ENCODE measurements at places on chromosomes 12 and 14.

DNA sequence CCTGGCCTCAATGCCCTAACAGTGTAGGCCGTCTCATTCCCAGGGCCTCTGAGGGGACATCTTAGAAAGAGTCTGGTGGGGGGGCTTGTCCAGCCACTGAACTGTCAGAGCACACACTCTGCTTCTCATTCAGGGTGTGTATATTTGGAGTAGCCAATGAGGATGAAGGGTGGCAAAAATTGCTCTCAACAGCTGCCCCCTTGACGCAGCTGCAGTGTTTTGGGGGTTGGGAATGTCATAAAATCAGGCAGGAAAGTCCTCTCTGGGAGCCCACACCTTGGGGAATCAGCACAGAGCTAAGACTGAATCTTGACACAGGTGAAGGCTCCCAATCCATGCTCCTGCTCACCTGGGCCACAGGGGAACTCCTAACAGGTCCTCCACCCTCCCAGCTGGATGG is 1.5 kb downstream of the RASAL1 start:
- no peak for DNase-seq

GRCh38 chr12:122949816-122950675 is 16.2 kb downstream of the ABCB9 start:
- DNase-seq: no peak

DNA sequence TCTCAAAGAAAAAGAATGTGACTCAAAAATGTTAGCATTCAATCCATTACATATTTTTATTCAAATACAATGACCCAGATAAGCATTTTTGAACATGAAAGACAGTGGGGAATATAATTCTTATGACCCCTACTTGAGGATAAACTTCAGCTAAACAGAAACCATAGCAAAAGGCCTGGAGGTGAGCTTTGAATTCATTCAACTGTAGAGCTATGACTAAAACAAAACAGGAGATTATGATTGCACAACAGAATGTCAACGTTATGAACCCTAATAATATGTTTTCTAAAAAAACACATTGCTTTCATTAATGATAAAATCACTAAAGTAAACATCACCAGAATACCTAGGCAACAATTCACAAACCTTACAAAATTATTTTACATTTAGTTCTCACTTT is 27.8 kb downstream of the EFCAB11 start:
- no peak for DNase-seq

GRCh38 chr14:105292826-105293711 is 7.7 kb downstream of the BRF1 start:
- DNase-seq: no peak

GRCh38 chr12:53231921-53232645 is at the start of gene RARG:
TSS of gene RARG (minus strand) at chr12:53232209. CDS start at chr12:53227545, 4,664 bp downstream.
- peak; percentile 54 for DNase-seq

DNA sequence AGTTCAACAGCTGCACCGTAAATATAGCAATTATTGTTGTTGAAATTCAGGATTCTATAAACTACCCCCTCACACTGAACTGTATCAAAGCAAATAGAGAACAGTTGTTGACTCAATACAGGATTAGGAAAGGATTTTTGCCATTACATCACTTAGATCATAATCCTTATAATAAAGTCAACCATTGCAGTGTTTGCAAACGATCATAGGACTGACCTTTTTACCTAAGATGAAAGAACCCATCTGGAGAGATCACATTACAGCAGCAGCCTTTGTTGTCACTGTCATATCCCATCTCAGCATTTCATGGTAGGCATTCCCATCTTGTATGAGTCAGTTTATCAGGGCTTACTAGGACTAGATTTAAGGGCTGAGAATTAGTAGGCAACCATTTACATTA is 96.1 kb downstream of the IPO8 start:
- DNase-seq: no peak

DNA sequence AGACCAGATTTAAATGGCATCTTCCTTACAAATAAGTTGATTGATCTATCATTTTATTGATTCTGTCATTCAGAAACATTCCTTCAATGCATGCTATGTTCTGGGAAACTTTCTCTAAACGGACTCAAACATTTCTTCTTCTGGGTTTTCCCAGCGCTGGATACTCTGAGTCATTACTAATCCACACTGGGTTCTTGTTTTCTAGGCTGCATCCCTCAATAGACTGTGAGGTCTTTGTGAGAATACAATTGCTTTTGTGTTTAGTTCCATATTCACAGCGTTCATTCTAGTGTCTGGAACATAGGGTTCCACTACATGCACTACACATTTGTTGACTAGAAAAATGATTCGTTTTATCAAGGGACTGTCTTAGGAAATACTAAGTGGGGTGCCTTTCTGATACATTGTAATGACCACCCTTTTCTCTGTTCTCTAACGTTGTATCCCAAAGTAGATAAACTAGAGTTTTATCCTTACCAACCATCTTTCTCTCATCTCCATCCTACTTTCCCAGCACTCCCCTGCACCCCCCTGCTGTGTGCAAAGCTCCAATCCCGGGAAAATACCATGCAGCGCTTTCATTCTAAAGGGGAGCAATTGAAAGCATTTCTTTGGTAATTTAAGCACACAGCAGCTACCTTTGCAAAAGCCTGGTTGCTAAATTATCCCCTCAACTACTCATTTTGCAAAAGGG is 878.7 kb downstream of the DIO2 start:
- no peak for DNase-seq

GRCh38 chr12:72330301-72330700 is 58.1 kb downstream of the TRHDE start:
- no peak for DNase-seq

- DNase-seq: no peak
Measured at GRCh38 chr14:31937730-31938346, 139.3 kb upstream of the ARHGAP5 start.

DNA sequence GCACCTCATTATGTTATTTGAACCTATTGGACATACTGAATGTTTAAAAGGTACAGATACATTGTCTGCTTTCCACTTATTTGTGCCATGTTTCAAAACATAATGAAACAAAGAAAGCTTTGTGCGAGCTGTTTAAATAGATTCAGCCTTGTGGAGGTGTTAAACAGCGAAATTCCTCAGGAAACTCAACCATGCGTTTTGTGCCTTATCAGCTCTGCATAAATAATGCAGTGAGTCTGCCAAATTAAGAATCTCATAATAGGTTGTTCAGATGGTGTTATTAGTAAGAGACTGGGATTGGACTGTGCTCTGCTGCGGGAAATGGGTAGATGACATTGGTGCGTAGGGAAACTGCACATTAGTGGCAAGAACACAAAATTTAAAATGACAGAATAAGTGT is 163.7 kb upstream of the CLEC14A start:
- no peak for DNase-seq

DNA sequence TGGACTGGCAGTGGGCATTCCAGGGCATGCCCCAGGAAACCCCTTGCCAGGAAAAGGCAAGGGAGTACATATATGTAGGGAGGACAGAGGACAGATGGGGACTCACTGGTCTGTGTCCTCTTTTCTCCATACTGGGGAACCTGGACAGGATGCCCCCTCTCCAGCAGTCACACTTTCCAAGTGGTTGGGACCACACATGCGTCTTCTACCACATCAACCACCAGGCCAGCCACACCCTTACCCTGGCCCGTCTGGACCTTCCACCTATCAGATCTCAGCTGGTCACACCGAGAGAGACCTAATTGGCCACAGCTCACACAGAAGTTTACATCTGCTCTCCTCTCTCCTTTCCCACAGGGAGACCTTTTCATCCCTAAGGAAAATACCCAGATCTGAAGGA is 8.3 kb downstream of the ANKRD33 start:
- no peak for DNase-seq

- DNase-seq: no peak
Measured at GRCh38 chr14:22569737-22570131, 19.3 kb downstream of the DAD1 start.

DNA sequence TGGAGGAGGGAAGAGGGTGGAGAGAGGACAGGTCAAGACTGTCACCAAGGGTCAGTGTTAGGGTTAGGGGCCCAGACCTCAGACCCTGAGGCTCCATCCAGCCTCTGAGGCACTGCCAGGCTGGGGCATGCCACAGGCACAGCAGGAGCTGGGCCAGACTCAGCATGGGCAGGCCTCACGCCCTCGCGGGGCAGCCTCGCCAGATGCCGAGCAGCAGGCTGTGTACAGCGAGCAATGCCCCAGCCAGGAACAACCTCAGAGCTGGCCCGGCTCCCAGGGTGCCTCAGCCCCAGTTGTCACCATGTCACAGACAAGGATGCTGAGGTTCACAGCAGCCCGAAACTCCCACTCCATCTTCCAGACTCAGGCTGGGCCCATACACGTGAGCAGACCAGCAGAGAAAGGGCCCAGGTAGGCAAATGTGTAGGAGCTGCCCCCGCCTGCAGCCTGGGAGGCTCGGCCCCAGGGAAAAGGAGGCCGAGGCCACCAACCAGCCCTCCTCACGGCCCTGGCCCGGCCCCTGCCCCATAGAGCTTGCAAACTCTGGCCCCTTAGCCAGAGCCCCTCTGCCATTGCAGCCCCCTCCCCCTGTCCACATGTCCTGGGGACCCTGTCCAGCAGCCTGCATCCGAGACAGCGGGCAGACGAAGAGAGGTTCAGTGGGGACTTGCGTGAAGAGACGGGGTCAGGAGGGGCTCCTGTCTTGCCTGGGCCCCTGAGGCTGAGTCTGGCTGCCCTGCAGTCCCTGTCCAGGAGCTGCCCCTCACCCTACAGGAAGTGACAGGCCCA is 7.5 kb downstream of the C14orf180 start:
- no peak for DNase-seq

GRCh38 chr14:53375599-53375998 is 222.5 kb upstream of the DDHD1 start:
- DNase-seq: no peak

All from effector memory CD8-positive, alpha-beta T cell (primary cell).